Memory B cell (primary cell): ENCODE measurements at places on chromosomes 1 and 21.

GRCh38 chr1:179353546-179353945 lies 12.2 kb upstream of the AXDND1 start:
- H3K4me3 ChIP-seq, result no peak overlapping the region
- no peak for DNase-seq
- no peaks in the 10 kb centered on the region for H3K4me1 ChIP-seq
- peaks cover 24% of the 10 kb centered on the region for H3K36me3 ChIP-seq

DNA sequence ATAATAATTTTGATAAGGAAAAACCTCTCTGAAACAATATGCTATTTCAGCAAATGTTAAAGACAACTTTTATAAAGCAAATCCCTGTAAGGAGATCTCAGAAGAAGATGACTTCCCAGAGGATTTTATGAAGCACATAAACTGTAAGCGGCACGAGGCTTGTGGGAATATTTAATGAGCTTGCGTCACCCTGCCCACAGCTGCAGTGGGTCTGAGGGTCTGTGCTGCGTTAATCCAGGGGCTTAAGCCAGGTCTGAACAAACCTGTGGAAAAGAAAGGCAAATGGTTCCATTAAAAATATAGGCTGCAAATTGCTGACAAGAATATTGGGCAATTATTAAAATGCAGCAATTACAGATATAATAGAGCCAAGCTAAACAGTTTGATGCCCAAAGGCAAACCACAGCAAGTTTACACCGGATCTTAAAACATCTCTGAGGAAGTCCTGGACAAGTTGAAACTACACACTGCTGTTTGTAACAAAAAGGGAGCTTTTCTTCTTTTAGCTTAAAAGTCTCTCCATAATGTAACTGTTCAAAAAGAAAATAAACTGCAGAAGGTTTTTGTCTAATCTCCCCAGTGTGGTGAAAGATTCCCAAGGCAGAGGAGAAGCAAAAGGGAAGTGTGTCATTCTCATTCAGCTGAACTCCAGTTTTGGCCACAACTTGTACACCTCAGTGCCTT lies 21.8 kb downstream of the TGFBR3 start:
- no peak for DNase-seq
- no peak overlapping the region for H3K4me3 ChIP-seq
- H3K27ac ChIP-seq, result no peak overlapping the region
- H3K36me3 ChIP-seq, result no peaks in the 10 kb centered on the region

DNA sequence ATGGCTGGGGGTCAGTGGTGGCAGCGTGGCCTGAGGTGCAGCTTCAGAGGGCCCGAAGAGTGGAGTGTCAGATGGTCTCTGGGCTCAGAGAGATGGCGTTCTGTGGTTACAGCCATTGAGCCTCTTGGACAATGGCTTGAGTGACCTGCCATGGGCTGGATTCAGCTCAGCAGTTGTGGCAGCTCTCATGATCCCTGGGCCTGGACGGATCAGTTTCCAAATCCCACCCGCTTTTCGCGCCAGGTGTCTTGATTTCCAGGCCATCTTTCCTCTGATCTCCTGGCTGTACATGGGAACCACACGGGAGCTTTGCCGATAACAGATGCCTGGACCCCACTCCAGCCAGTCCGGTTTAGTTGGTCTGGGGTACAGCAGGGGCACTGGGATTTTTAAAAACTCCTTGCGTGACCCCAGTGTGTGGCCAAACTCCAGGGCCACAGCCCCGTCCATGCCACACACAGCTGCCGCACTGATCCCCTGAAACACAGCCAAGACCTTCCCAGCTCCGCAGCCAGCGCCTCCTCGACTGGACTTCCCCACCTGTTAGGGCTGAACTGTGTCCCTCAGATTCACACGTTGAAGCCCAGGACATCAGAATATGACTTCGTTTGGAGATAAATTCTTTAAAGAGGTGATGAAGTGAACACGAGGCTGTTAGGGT lies 67.9 kb downstream of the ATP5PO start:
- no peak overlapping the region for H3K27ac ChIP-seq
- no peaks in the 10 kb centered on the region for H3K36me3 ChIP-seq
- peaks cover 7% of the 10 kb centered on the region for H3K27me3 ChIP-seq
- H3K4me3 ChIP-seq, result no peak overlapping the region
- H3K4me1 ChIP-seq, result peaks cover 8% of the 10 kb centered on the region

- H3K4me3 ChIP-seq, result no peak overlapping the region
- DNase-seq, result no peak
- peaks cover 5% of the 10 kb centered on the region for H3K36me3 ChIP-seq
- no peaks in the 10 kb centered on the region for H3K27me3 ChIP-seq
Observed at GRCh38 chr1:107926436-107927080, 38.4 kb downstream of the VAV3 start.

GRCh38 chr1:192104852-192105251 lies 53.4 kb upstream of the RGS18 start:
- no peak overlapping the region for H3K4me3 ChIP-seq
- no peak for DNase-seq
- H3K27me3 ChIP-seq, result no peaks in the 10 kb centered on the region
- H3K36me3 ChIP-seq, result no peaks in the 10 kb centered on the region
- no peaks in the 10 kb centered on the region for H3K4me1 ChIP-seq
- H3K27ac ChIP-seq, result no peak overlapping the region

DNA sequence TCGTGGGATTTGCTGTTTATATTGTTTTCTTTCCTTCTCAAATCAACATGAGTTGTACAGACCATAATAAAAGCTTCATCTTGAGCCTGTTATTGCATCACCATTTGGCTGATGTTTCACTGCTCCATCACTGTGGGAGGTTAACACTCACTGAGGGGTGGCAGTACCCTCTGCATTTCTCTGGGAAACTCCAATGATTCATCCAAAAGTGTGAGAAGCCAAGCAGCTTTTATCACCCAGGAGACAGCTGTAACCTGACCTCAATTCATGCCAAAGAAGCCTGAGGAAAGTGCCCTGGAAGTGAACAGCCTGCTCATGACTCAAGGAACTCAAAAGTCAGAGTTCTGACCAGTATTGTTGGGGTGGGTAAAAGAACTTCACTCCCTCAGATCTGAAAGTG lies 84.1 kb downstream of the GPR88 start:
- no peak for DNase-seq
- H3K27ac ChIP-seq, result no peak overlapping the region
- H3K36me3 ChIP-seq, result no peaks in the 10 kb centered on the region
- H3K27me3 ChIP-seq, result peaks cover 12% of the 10 kb centered on the region
- no peak overlapping the region for H3K4me3 ChIP-seq

DNA sequence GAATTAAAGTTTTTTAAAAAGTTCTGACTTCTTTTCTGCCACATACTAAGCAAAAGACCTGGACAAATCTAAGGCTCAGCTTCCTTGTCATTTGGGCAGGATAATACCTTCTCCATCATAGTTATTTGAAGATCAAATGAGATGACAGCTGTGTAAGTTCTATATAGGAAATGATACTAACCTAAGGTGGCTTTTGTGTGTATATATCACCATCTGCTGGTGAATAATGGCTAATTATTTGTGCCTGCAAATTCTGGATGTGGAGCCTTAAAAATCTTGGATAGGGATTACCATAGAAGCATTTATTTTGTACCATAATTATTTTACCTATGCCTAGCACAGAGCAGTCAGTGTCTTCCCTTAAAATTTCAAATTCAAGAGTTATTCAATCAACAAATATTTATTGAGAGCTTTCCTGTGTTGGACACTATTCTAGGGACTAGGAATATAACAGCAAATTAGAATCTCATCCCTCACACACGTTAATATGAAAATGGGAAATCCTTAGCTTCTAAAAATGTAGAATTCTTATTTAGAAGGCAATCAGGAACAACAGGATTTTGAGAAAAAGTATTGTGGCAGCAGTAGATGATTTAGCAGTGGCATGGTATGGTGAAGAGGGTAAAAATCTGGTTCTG lies 89.8 kb downstream of the TMEM200B start:
- H3K4me1 ChIP-seq, result no peaks in the 10 kb centered on the region
- no peaks in the 10 kb centered on the region for H3K27me3 ChIP-seq
- no peak overlapping the region for H3K4me3 ChIP-seq
- H3K27ac ChIP-seq, result no peak overlapping the region
- H3K36me3 ChIP-seq, result peaks cover 16% of the 10 kb centered on the region
- DNase-seq, result peak; percentile 47

DNA sequence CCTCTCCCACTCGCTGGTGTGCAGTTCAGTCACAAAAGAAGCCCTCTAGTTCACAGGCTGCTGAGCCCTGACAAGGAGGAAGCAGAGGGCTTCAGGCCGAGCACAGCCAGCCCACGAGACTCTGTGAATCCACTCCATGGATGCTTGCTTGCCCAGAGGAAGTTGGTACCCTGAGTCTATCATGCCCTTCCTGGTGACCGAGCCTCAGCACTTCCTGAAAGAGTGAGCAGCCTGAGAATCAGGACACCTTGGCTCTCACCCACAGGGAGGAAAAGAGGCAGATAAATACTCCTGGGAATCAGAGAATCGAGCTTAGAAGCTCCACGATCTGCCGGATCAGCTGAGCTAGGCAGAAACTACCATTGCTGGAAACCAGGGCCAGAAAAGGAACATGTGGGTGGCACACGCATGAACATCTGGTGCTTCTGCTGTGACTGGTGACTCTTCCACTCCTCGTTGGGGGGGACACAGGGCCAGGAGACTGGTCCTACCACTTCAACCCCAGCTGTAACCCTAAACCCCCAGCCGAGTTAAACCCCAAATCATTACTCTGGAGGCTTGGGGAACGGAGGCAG lies 376.3 kb upstream of the CAMK1G start:
- H3K4me3 ChIP-seq, result no peak overlapping the region
- peaks cover 9% of the 10 kb centered on the region for H3K27me3 ChIP-seq
- no peaks in the 10 kb centered on the region for H3K36me3 ChIP-seq
- no peak for DNase-seq
- no peaks in the 10 kb centered on the region for H3K4me1 ChIP-seq
- H3K27ac ChIP-seq, result no peak overlapping the region

DNA sequence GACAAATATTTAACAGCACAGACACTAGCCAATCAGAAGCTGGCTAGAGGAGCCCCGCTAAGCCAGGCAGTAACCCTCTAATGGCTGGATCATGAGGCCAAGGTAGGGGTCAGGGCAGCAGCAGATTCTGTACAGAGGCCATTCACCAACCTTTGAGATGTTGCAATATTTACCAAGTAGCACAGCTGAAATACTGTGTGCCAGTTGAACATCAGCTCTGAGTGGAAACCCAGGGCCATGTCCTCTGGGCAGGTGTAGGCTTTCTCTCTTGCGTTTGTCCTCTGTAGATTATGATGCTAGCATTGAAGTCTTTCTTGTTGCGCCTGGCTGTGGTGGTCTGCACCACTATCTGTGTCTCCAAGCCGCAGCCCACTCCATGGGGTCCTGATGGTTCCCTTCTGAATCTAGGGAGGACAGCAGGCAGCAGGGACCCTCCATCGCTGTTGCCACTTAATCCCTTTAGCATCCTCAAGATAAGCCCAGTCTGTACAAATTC lies 2.5 kb upstream of the COG2 start:
- peaks cover 18% of the 10 kb centered on the region for H3K4me1 ChIP-seq
- no peak for DNase-seq
- peaks cover 15% of the 10 kb centered on the region for H3K27me3 ChIP-seq
- H3K4me3 ChIP-seq, result no peak overlapping the region

GRCh38 chr1:207779008-207779407 lies 27.2 kb downstream of the CD46 start:
- no peak overlapping the region for H3K27ac ChIP-seq
- H3K36me3 ChIP-seq, result peaks cover 53% of the 10 kb centered on the region
- H3K4me3 ChIP-seq, result no peak overlapping the region
- H3K4me1 ChIP-seq, result peaks cover 19% of the 10 kb centered on the region

GRCh38 chr1:21605964-21606705 lies 63.0 kb downstream of the RAP1GAP start:
- H3K27me3 ChIP-seq, result peaks cover 19% of the 10 kb centered on the region
- H3K4me3 ChIP-seq, result no peak overlapping the region
- no peak overlapping the region for H3K27ac ChIP-seq
- H3K36me3 ChIP-seq, result peaks cover 2% of the 10 kb centered on the region
- DNase-seq, result no peak

DNA sequence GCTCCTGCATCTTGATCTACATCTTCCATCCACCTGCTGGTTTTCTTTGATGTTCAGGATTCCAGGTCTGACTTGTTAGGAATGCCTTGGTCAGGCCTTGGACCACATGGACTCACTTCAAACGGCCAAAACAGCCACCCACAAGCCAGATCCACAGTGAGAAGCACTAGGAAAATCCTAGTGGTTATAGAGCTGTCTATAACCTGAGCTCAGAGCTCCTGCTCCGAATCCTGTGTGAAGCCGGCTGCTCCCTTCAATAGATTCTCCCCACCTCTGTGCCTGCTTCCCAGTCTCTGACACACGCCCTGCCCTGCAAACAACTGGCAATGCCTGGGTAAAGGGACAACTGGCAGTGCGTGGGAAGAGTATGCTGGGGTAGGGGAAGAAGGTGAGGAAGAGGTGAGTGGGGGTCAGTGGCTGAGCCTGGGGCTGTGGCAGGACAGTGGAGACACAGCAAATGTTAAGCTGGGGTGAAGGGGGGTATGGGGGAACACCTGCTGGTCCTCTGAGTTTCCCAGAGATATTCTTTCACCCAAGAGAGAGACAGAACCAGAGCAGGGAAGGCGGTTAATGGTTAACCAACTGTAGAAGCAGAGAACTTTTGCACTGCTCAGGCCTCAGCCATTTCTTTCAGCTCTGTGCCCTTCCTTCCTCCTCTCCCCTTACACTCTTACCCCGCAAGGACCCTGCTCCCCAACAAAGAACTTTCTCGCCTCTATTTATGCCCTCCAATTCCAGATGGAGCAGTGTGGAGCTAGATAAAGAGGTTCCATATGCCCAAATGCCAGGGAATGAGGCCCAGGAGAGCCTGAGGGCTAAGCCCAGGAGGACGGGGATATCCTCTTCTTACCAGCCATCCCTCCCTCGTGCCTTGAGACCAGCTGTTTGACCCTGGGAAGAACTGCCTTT lies 4.5 kb downstream of the PLXNA2 start:
- no peak overlapping the region for H3K4me3 ChIP-seq
- peaks cover 9% of the 10 kb centered on the region for H3K4me1 ChIP-seq
- no peak overlapping the region for H3K27ac ChIP-seq
- peaks cover 6% of the 10 kb centered on the region for H3K27me3 ChIP-seq

GRCh38 chr1:179287946-179288345 lies 5.7 kb upstream of the SOAT1 start:
- DNase-seq, result no peak
- no peaks in the 10 kb centered on the region for H3K27me3 ChIP-seq
- H3K36me3 ChIP-seq, result no peaks in the 10 kb centered on the region
- H3K4me3 ChIP-seq, result no peak overlapping the region
- H3K4me1 ChIP-seq, result no peaks in the 10 kb centered on the region

- no peak overlapping the region for H3K27ac ChIP-seq
- no peak for DNase-seq
- H3K4me1 ChIP-seq, result no peaks in the 10 kb centered on the region
Observed at GRCh38 chr1:77031106-77031662, 163.9 kb downstream of the ST6GALNAC5 start.
